ENCODE measurements at places on chromosomes 2 and 18.

DNA sequence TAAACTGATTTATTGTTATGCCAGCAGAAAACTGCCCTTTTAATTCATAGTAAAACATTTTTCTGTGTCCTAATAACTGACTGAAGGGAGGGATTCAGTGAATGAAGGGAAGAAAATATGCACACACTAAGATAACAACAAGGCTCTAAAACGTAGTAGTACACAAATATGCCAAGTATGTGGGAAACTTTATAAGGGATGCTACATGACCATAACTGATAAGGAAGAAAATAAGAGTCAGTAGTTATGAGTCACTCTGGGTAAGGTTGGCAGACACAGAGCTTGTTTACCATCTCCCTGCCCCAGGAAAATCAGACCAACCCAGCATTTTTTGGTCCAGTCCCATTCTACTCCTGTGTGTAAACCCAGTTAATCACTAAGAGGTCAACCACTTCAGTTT is 124.2 kb downstream of the RPRM start:
- no peak for DNase-seq

DNA sequence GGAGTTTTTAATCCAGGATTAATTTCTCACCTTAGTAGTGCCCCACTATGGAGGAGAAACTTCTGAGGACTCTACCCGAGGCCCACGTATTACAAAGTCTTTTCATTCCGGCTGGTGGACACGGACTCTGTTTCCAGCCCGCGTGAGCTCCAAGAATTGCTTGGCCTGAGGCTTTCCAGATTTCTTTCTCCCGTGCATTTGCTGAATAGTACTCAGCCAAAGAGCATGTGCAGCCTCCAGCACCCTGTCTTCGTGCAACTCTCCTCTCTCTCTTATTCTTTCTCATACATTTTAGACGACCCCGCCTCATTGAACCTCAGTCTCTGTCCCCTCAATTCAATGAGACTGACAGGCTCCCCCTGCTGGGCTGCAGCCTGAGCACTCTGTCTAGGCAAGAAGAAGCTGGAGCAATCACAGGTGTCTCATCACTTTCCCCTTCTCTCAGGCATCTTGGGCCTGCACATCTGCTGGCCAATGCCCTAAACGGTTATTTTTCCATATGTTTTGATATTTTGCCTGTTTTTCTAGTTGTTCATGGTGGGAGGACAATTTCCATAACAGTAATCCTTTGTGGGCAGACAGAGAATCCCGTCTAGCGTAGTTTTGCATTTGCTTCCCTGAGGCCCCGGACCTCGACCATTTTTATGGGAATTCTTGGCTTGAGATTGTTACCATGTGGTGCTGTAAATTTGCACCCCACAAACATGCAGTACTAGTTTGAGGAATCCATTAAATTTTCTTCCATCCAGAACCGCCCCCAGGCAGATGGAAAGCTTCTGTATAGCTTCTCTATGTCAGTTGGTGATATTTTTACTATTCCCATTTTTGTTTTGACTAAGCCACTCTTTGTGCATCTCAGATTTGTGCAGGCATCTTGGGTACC is 50.1 kb upstream of the LPIN2 start:
- DNase-seq: peak; percentile 68

DNA sequence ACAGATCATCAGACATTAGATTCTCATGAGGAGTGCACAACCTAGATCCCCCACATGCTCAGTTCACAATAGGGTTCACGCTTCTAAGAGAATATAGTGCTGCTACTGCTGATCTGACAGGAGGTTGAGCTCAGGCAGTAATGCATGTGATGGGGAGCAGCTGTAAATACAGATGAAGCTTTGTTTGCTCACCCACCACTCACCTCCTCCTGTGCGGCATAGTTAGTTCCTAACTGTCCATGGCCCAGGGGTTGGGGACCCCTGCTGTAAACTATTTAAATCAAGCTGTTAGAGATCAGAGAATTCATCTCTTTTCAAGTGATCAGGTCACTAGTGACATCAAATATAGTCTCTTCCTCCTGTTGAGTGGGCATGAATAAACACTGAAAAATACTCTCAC is 88.8 kb upstream of the ACVR2A start:
- no peak for DNase-seq

GRCh38 chr2:116264872-116265271 is 1549.6 kb upstream of the DDX18 start:
- no peak for DNase-seq

- no peak for DNase-seq
Observed at GRCh38 chr18:31647127-31647753, 37.1 kb downstream of the B4GALT6 start.

- no peak for DNase-seq
Observed at GRCh38 chr2:196384729-196385128, 213.4 kb upstream of the STK17B start.

GRCh38 chr2:217393585-217394032 is 533.7 kb upstream of the TNP1 start:
- no peak for DNase-seq

- DNase-seq: no peak
Observed at GRCh38 chr2:29336341-29337241, 221.4 kb downstream of the CLIP4 start.

- DNase-seq: no peak
Observed at GRCh38 chr2:143954186-143954585, 565.7 kb downstream of the ZEB2 start.

GRCh38 chr2:26299471-26300101 is 46.4 kb upstream of the SELENOI start:
- DNase-seq: no peak

DNA sequence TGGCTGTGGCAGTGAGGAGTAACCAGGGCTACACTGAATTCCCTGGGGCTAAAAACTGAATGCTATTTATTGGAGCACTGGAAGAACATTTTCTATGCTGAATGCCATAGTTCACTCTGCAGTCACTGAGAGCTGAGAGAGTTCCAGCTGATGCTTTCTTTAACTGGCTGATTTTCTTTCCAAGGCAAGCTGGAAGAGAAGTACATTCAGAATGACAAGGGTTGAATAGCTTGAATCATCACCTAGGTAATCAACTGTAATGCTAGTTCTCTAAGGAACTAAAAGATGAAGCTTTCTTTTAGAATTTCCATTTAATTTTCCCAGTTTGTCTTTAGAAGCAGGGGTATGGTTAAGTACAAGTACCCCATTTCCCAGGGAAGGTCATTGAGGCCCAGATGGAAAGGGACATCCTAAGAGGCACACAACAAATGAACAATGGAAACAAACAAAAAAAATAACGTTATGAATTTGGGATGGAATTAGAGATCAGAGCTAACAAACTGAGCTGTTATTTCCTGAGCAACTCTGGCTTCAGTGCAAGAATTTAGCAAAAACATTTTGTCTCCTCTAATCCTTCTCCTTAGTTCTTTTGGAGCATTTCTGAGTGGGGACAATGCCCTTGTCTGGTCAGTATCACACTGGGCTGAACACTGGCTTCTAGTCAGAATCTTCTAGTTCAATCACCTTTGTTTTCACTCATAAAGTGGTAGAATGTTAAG is 132.8 kb upstream of the REG3A start:
- DNase-seq: no peak

DNA sequence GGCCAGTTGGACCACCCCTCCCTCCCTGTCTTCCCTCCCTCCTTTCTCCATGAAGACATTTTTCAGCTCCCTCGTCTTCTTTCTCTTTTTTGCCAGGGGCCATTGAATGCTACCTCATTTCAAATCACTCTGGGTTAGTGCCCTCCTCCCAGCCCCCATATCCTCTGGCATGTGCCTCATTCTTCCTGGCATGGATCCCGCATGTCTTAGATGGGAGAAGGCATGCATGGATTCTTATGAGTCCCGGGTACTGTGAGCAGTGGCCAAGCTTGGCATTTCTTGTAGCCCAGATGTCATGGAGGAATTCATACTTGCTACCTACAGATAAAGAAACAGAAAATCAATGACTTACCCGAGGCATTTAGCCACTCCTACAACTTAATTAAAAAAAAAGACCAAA is 9.0 kb upstream of the HAAO start:
- DNase-seq: no peak

GRCh38 chr2:47189635-47190034 is 34.5 kb upstream of the STPG4 start:
- DNase-seq: no peak

DNA sequence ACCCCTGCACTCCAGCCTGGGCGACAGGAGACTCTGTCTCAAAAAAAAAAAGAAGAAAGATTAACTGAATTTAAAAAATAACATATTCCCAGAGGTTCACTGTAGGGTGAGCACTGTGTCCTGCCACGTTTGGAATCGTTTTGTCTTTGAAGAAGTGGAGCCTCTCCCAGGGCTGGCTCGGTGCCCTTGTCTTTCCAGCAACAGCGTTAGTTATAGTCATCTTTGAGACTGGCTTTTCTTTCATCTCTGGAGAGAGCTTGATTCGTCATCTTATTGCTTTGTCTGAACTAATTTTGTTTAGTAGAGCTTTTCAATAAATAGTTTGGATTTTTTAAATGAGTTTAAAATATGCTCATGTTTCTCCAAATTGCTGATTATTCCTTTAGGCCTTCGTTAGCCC is 50.5 kb downstream of the IMPA2 start:
- no peak for DNase-seq

DNA sequence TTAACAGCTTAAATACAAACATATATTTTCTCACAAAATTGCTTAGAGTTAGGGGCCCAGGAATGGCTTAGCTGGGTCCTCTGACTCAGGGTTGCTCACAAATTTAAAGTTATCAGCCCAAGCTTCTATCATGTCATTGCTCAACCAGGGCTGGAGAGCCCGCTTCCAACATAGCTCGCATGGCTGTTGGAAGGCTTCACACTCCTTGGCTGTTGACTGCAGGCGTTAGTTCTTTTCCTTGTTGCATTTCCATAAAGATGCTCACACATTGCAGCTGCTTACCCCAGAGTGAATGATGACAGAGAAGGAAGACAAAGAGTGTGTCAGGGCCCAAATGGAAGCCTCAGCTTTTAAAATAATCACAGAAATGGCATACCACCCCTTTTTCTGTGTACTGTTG is 62.9 kb upstream of the TFPI start:
- no peak for DNase-seq

GRCh38 chr18:62632788-62633455 is 82.4 kb upstream of the PHLPP1 start:
- no peak for DNase-seq

- no peak for DNase-seq
Observed at GRCh38 chr18:66555585-66555984, 48.3 kb downstream of the CDH19 start.

DNA sequence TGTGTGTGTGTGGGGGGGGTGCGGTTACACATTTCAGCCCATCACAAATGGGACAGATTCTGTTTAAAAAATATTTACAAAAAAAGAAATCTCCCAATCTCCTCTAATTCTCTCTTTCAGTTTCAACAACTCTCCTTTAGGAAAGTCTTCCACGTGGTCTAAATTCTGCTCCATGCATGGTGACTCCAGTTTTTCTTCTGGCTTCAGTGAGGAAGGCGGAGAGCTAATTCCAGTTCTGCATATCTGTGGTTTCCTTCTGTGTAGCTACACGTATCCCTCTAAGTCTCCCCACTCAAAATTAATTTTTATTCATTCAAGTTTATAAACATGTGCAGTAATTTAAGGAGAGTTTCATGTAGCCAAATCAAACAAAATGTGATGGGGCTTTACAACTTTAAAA is 111.6 kb downstream of the SLC4A3 start:
- DNase-seq: no peak

GRCh38 chr2:74779587-74780135 is 54.3 kb upstream of the HK2 start:
- no peak for DNase-seq

DNA sequence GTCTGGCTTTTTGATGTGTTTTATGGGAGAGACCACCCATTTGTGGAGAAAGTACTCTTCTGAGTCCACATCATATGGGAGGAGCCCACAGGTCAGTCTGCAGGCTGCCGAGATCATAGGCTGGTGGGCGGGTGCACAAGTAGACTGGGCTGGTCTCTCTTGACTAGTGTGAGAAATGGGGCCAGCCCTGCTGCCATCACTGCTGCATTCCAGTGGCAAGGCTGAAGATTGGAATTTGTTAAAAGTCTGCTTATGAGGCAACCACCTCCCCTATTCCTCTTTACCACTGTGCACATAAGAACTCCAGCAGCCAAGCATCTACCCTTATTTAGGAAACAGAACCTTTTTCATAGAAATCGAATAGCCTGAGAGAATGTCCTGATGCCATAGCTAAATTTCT is 200.7 kb downstream of the DIS3L2 start:
- DNase-seq: no peak

GRCh38 chr2:105645938-105646773 is 98.6 kb upstream of the NCK2 start:
- no peak for DNase-seq

GRCh38 chr2:32418778-32419177 is 62.0 kb downstream of the BIRC6 start:
- no peak for DNase-seq

DNA sequence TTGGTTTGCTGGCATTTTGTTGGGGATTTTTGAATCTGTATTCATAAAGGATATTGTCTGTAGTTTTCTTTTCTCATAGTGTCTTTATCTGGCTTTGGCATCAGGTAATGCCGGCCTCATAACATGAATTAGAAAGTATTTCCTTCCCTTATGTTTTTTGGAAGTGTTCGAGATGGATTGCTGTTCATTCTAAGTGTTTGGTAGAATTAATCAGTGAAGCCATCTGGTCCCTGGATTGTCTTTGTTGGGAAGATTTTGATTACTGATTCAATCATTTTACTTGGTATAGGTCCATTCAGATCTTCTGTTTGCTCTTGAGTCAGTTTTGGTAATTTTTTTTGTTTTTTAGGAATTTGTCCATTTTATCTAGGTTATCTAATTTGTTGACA is 22.3 kb downstream of the KIAA1328 start:
- no peak for DNase-seq

DNA sequence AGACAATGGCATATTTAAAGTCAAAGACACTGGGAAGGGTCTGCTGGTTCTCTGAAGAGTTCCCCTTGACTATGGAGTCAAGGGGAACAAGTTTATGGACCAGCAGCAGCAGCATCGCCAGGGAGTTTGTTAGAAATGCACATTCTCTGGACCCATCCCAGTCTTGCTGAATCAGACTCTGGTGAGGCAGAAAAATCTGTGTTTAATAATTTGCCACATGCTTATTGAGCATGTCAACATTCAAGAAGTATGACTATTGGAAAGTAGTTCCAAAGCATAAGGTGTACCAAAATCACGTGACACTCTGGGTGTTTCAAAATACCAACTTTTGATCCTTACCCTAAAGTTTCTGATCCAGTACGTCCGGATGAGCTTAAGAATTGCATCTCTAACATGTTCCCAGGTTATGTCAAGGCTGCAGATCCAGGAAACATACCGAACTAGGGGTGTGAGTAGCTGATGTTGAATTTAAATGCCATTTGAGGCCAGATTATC is 853.8 kb downstream of the TMEM182 start:
- DNase-seq: no peak

- no peak for DNase-seq
Observed at GRCh38 chr2:25788457-25788856, 89.8 kb downstream of the ASXL2 start.

- DNase-seq: no peak
Observed at GRCh38 chr2:221454459-221455105, 117.5 kb downstream of the EPHA4 start.

- DNase-seq: no peak
Observed at GRCh38 chr2:162573288-162573687, 229.4 kb downstream of the GCA start.

GRCh38 chr2:39981883-39982311 is 202.8 kb upstream of the THUMPD2 start:
- DNase-seq: no peak

All from stimulated activated CD4-positive, alpha-beta T cell treated with anti-CD3 and anti-CD28 coated beads, Interleukin-12 subunit alpha, Interleukin-12 subunit beta, amount 100 ng/mL, for 48 hours (primary cell).